ENCODE measurements at places on chromosomes 6 and 20.

DNA sequence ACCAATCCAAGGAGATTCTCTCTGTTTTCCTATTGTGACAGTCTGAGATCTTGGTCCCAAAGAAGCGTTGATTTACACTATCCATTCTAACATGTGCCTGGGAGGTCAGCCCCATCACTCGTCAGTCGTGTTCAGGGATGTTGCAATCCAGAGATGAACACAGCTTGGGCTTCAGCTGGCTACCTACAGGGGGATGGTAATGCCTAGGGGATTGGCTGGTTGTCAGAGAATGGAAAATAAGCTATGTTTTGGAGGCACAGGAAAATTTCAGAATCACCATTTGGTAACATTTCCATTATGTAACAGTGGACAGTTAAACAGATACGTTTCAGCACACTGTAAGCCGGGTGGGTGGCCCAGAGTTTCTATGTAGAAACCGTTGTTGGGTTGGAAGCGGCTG is 147.1 kb upstream of the RALGAPA2 start:
- no peak for DNase-seq

- no peak for DNase-seq
These were observed 27.0 kb upstream of the APMAP start for GRCh38 chr20:25019381-25020155.

GRCh38 chr20:32585586-32586127 is 524 bp upstream of the NOL4L start:
- no peak for DNase-seq

DNA sequence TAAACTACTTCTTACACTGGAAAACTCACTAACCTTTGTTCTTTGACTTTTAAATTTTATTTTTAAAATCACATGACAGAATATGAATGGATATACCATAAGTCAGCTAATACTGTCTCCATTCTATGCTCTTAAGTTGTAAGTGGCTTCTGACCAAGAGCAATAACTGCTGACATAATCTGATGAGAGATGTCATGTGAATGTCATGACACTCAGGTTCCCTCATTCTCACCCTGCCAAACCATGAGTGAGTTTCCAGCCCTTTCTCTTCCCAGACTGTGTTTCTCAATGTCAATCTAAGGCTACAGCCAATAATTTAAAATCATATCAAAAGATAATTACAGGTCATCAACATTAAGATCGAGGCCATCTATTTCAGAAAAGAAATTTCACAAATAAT is 39.7 kb downstream of the KIF16B start:
- DNase-seq = no peak

- no peak for DNase-seq
These were observed 457.7 kb downstream of the CDKAL1 start for GRCh38 chr6:20991910-20992309.

- no peak for DNase-seq
These were observed 173.8 kb downstream of the VEGFA start for GRCh38 chr6:43943781-43944250.

DNA sequence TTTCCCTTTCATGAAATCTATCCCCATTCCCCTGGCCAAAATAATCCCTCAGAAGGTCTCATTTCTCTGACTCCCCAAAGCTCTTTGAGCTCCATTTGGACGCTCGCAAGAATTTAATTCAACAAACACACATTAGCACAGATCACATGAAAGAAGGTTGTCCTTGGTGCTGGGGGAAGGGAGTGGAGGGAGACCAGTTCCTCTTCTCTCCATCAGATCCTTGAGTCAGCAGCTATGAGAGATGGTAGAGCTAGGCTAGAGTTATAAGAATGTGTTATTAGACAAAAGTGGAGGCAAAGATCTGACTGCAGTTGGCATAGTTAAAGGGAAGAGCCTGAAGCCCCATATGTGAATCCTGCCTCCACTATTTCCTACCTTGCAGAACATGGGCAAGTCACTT is 184.2 kb upstream of the CDYL start:
- no peak for DNase-seq

GRCh38 chr20:37327748-37328147 is 18.2 kb upstream of the SRC start:
- no peak for DNase-seq

GRCh38 chr6:68754681-68755213 is 119.7 kb downstream of the ADGRB3 start:
- no peak for DNase-seq

DNA sequence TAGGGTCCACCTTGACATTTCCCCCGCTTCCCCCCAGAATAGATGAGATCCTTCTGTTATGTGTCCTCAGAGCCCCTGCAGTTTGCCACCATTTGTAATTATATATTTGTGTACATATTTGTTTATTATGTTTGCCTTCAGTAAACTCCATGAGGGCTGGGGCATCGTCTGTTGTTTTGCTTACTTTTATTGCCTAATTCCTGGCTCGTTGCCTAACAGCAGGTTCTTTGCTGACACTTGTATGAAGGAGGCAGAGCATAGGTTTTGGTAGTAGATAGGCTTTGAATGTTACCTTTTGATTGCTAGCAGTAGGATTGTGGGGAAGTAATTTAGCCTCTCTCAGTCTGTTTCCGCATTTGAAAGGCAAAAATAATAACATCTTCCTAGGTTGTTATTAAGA is 9.9 kb downstream of the MAP3K4 start:
- DNase-seq = no peak

GRCh38 chr6:170286246-170286933 is 4.5 kb downstream of the DLL1 start:
- DNase-seq = no peak

- peak; percentile 38 for DNase-seq
These were observed 13.3 kb downstream of the GRM4 start for GRCh38 chr6:34132486-34133185.

All from NCI-H1436 treated with DMSO at 0.1 percent for 48 hours (cell line).